Tibial artery (tissue), 4 donors: ENCODE measurements at places on chromosomes 11 and 22.
A peak's percentile ranks its signal among the peaks of the same experiment; 100 is the strongest.

GRCh38 chr11:50037251-50037650, 4.6 kb downstream of the OR4C45 start:
- no peaks in the 10 kb centered on the region for H3K4me1 ChIP-seq
- H3K27me3 ChIP-seq = no peaks in the 10 kb centered on the region
- no peak for DNase-seq
- no peak overlapping the region for H3K27ac ChIP-seq
- H3K4me3 ChIP-seq = no peak overlapping the region

DNA sequence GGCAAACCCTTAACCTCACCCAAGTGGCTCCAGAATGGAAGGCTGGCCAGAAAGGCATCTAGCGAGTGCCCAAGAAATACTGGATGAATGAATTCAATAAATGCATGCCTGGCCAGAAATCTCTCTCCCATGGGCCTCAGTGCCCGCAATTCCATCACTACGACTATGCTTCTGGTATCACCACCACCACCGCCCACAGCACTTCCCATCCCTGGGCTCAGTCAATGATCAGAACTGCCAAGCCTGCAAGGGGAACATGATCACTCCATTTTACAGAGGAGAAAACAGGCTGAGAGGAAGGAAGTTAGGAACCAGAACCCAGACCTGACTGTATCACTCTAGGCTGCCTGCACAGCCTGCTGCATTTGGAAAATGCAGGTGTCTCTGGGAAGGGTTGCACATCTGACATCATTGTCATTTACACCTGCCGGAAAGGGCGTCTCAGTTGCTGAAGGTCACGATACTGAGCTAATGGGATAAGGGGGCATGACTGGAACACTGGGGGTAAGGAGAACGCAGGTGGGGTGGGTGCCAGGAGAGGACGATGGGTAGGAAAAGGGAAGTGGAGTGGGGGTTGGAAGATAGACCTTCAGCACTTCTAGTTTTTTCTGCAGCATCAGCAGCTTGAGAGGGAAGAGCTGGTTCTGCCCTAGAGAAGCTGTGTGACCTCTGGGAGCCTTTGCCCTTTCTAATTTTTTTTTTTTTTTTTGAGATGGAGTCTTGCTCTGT, 3.2 kb downstream of the GPR152 start:
- H3K36me3 ChIP-seq = no peaks in the 10 kb centered on the region
- no peak overlapping the region for H3K4me3 ChIP-seq
- no peak overlapping the region for H3K27ac ChIP-seq
- no peaks in the 10 kb centered on the region for H3K27me3 ChIP-seq

DNA sequence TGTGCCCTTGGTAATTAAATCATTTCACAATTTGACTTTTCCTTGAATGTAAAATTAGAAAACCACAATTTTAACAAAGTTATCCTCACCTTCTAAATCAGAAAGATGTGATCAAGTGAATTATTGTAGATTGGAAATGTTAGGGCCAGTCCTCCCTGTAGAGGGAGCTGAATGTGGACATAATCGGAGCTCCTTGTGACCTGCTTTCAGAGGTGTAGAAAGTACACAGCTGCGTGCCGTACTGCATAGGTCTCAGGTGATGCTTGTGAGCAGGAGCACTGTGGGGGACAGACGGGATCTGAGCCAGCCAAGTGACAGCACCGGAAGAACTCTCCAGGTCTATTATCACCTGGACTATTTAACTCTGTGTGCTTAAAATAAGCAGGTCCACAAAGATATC, 338.0 kb downstream of the AASDHPPT start:
- H3K36me3 ChIP-seq = no peaks in the 10 kb centered on the region
- H3K27ac ChIP-seq = no peak overlapping the region
- no peaks in the 10 kb centered on the region for H3K27me3 ChIP-seq
- DNase-seq = no peak
- H3K4me1 ChIP-seq = no peaks in the 10 kb centered on the region

DNA sequence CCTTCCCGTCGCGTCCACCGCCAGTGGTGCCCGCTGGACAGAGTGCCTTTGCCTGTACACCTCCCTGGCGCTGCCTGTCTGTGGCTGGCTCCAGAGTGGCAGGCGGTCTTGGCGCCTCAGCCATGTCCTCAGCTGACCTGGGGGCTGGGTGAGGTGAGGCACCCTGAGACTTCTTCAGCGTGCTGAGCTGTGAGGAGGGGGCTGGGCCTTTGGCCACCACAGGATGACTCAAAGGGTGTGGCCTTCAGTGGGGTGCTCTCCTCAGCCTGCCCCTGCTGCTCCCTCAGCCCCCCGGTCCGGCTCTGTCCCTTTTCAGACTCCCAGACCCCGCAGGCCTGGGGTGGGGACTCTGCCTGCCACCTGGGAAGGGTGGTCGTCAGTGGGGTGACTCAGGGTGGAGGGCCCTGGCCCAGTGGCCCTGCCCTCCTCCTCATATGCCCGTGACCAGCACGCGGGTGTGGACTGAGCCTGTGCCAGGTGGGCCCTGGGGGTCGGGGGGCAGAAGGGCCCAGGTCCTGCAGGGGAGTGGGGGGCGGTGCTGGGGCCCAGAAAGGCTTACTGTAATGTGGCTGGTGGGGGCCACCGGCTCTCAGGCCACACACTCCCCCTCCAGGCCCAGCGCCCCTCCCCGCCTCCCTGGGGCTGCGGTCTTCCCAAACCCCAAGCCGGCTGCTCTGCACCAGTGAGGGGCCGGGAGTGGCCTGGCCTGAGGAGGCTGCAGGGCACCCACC, 15.9 kb downstream of the CRELD2 start:
- no peaks in the 10 kb centered on the region for H3K36me3 ChIP-seq
- H3K4me3 ChIP-seq = peak overlapping the region; percentile 55
- no peaks in the 10 kb centered on the region for H3K27me3 ChIP-seq
- H3K4me1 ChIP-seq = peaks cover 53% of the 10 kb centered on the region
- H3K27ac ChIP-seq = peak overlapping the region; percentile 83
